8988T (cell line): ENCODE measurements at places on chromosomes 1 and 21.
A peak's percentile ranks its signal among the peaks of the same experiment; 100 is the strongest.

DNA sequence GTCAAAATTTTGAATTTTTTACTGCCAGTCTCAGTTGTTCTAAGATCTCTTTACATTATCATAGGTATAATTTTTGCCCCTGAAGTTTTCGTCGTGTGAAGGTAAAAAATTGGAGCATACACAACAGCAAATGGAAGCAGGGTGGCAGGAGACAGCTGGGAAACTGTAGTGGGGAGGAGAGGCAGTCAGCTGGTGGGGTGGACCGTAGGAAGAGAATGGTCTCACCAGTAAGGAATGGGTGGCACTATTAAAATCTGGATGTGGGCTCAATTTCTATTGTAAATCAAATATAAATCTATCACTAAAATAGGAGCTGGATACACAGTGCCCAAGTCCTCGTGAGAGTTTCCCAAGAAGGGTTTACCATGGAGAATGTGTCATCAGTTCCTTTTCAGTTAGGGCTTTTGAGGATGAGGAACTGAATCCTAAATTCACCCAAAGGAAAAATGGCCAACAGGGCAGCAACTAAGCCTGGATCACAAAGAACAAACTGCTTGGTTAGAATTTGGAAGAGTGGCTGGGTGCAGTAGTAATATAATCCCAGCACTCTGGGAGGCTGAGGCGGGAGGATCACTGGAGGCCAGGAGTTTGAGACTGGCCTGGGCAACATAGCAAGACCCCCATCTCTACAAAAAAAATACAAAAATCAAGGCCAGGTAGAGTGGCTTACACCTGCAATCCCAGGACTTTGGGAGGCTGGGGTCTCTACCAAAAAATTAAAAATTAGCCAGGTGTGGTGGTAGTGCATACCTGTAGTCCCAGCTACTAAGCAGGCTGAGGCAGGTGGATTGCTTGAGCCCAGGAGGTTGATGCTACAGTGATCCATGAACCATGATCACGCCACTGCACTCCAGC is 10.5 kb upstream of the IRF2BP2 start:
- no peak for DNase-seq

DNA sequence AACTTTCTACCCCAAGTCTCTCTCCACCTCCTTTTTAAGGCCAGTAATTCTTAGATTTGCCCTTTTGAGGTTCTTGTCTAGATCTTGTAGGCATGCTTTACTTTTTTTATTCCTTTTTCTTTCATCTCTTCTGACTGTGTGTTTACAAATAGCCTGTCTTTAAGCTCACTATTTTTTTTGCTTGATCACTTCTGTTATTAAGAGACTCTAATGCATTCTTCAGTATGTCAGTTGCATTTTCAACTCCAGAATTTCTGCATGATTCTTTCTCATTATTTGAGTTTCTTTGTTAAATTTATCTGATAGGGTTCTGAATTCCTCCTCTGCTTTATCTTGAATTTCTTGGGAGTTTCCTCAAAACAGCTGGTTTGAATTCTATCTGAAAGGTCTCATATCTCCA is 30.9 kb downstream of the XPR1 start:
- no peak for DNase-seq

- peak; percentile 98 for DNase-seq
Observed at GRCh38 chr1:227946624-227947385, 927 bp downstream of the WNT9A start.

GRCh38 chr1:17553975-17554700 is 14.6 kb downstream of the ARHGEF10L start:
- peak; percentile 40 for DNase-seq

GRCh38 chr1:5955479-5955977 is 36.7 kb downstream of the NPHP4 start:
- no peak for DNase-seq

- no peak for DNase-seq
Observed at GRCh38 chr1:209051570-209051969, 531.9 kb upstream of the CAMK1G start.

- DNase-seq: no peak
Observed at GRCh38 chr1:78854556-78854955, 152.0 kb downstream of the ADGRL4 start.

DNA sequence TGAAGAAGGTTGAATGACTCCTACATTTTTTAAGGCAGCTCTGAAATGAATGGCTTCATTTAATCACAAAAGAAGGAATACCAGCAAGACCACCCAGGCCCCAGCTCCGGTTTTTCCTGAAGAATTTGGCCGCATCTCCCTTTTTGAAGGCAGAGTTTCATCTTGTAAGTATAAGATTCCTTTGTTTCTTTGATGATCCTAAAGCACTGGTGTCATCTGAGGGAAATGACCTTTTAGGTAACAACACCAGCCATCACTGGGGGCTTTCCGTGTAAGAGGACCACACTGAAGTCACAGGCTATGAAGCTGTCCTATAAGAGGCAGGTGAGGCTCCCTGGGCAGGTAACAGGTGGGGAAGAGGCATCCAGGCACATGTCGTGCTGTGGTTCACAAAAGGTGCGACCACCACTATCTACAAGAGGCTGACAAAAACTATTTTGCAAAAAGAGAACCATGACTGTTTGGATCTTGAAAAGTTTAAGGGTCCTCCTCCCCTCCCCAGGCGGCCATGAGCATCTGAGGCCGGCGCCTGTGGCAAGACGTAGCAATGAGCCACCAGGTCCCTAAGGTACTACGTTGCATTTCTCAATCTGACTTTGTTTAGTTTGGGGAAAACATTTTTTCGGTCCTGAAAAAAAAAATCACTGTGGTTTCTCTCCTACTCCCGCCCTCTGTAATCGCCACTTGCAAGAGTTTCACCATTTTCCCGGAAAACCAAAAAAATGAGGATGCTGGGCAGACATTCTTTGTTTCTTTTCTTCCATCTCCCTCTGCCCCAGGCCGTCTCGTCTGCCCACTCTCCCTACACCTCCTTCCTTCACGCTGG is 46.3 kb upstream of the IRF2BP2 start:
- no peak for DNase-seq

GRCh38 chr1:114540272-114540671 is 29.3 kb upstream of the TRIM33 start:
- no peak for DNase-seq

- DNase-seq: no peak
Observed at GRCh38 chr1:40240390-40240789, 7.3 kb upstream of the TMCO2 start.

- no peak for DNase-seq
Observed at GRCh38 chr1:79551321-79551720, 544.8 kb upstream of the ADGRL4 start.

- DNase-seq: no peak
Observed at GRCh38 chr1:60141276-60141675, 67.7 kb upstream of the C1orf87 start.

DNA sequence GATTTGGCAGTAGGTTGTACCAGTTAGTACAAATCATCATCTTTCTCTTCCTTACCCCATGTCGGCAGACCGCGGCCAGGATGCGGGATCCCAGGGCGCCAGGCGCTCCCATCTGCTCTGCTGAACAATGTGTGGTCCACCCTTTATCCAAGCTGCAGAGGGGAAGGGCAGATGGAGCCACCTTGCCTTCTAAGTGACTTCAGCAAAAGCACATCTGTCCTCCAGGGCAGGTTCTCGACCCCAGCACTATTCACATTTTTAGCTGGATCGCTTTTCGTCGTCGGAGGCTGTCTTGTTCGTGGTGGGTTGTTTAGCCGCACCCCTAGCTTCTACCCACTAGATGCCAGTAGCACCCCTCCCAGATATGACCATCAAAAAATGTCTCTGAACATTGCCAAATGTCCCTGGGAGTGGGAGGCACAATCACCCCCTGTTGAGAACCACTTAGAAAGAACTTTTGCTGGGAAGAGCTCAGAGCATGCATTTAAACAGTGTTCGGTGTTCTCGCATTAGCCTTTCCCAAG is 58.1 kb upstream of the SIM2 start:
- DNase-seq: no peak

DNA sequence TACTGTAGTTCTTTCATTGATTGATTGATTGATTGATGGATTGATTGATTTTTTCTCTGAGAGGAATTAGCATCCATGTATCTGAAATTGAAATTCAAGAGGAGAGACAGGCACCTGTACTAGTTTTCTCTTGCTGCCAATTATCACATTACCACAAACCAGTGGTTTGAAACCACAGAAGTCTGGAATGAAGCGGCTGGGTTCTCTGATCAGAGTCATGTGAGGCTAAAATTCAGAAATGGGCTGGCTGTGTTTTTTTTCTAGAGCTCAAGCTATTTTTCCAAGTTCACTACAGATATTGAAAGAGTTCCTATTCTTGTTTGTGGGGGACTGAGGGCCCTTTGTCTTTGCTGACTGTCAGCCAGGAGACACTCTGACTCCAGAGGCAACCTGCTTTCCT is 10.0 kb downstream of the NBPF3 start:
- DNase-seq: no peak

- no peak for DNase-seq
Observed at GRCh38 chr1:201925981-201926645, 20.2 kb downstream of the LMOD1 start.

DNA sequence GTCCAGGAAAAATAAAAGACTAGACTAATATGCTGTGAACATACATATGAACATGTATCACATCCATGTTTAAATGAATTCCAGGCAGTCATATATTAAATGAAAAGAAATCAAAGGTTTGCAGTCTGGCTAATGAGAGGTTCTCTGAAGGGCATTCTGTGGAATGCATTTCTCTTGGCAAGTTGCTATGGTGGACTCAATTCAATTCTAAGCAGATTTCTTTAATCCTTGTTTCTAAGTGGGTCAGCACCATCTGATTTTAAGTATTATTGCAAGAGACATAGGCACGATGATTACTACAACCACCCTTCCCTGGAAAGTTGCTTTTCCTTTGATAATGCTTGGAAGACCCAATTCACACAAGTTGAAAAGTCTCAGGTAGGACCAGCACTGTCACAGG is 23.9 kb upstream of the ABCA4 start:
- DNase-seq: no peak

- DNase-seq: peak; percentile 8
Observed at GRCh38 chr1:217333939-217334338, 297.0 kb downstream of the GPATCH2 start.

DNA sequence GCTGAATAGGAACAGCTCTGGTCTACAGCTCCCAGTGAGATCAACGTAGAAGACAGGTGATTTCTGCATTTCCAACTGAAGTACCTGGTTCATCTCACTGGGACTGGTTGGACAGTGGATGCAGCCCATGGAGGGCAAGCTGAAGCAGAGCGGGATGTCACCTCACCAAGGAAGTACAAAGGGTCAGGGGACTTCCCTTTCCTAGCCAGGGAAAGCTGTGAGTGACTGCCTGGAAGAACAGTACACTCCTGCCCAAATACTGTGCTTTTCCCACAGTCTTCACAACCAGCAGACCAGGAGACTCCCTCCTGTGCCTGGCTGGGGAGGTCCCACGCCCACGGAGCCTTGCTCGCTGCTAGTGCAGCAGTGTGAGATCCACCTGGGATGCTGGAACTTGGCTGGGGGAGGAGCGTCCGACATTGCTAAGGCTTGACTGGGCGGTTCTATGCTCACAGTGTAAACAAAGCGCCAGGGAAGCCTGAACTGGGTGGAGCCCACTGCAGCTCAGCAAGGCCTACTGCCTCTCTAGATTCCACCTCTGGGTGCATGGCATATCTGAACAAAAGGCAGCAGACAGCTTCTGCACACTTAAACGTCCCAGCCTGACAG is 14.7 kb downstream of the CR1L start:
- no peak for DNase-seq

DNA sequence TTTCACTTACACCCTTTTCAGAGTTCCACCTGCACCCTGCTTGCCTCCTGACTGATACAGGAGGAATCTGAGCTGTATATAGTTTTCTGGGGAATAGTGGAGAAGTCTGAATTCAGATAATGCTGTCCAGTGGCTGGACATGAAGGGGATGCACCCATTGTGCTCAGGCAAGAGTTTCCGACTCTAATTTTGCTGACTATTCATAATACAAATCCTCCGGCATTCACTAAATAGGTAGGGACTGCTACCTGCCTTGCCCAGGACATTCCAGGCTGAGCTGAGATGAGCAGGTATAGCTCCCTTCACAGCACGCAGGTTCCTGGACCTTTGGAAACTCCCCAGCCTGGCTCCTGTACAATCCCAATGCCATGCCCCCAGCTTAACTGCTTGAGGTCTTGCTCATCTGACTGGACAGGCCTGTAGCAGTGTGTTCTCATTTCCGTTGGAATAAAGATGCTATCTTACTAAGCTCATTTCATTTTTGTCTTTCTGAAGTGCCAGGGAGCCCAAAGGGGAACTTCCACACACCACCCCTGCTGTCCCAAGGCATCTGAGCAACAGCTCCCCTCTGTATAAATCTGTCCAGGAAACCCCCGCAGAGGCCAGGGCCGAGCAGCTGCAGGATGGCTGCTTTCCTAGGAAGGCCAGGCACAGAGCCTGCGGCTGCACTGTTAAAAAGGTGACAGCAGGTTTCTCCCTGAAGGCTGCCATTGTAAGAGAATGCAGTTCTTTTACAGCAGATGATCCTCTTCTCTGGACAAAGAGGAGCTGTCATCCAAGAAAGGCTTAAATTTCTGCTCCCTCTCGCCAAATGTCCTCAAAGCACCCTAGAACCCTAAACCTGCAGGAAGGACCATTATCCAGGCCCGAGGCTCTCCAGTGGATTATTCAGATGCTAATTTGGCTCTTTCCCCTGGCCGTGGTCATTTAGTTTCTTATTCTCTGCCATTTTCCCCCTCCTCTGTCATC is 21.7 kb upstream of the VASH2 start:
- DNase-seq: no peak

DNA sequence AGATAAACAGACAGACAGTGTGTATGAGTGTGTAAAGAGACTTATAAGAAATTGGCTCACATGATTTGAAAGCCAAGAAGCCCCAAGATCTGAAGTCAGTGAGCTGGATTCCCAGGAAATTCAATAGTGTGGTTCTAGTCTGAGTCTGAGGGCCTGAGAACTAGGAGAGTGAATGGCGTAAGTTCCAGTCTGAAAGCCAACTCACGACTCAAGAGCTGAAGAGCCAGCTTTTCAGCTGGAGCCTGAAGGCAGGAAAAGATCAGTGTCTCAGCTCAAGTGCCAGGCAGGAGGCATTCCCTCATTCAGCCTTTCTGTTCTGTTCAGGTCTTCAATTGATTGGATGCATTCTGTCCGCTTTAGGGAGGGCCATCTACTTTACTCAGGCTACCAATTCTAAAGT is 257.2 kb downstream of the PLPP3 start:
- no peak for DNase-seq

DNA sequence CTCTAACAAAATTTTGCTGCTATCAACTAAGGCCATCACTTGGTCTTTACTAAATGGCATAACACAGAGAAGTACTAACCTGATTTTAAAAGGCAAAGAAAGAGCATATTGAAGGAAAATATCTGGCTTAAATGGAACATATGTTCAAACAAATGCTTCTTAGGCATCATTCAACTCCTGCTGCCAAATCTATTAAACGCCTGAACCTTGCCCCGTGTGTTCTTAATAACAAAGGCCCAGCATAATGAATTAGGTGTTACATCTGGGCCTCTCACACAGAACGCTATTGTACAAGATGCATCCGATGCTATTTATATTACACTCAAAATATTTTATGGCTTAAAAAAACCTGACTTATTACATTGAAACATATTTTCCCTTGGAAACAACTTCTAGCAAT is 48.4 kb downstream of the B3GALNT2 start:
- DNase-seq: no peak

GRCh38 chr1:218658899-218659298 is 313.8 kb downstream of the TGFB2 start:
- DNase-seq: no peak

- DNase-seq: no peak
Observed at GRCh38 chr1:4461726-4462290, 192.6 kb upstream of the AJAP1 start.

GRCh38 chr1:81287411-81288080 is 513.2 kb upstream of the ADGRL2 start:
- no peak for DNase-seq

GRCh38 chr1:2605509-2606395 is 19.2 kb downstream of the PRXL2B start:
- DNase-seq: no peak

- DNase-seq: no peak
Observed at GRCh38 chr1:235820061-235820460, 46.6 kb downstream of the LYST start.
